ENCODE measurements at places on chromosomes 12 and 14.

DNA sequence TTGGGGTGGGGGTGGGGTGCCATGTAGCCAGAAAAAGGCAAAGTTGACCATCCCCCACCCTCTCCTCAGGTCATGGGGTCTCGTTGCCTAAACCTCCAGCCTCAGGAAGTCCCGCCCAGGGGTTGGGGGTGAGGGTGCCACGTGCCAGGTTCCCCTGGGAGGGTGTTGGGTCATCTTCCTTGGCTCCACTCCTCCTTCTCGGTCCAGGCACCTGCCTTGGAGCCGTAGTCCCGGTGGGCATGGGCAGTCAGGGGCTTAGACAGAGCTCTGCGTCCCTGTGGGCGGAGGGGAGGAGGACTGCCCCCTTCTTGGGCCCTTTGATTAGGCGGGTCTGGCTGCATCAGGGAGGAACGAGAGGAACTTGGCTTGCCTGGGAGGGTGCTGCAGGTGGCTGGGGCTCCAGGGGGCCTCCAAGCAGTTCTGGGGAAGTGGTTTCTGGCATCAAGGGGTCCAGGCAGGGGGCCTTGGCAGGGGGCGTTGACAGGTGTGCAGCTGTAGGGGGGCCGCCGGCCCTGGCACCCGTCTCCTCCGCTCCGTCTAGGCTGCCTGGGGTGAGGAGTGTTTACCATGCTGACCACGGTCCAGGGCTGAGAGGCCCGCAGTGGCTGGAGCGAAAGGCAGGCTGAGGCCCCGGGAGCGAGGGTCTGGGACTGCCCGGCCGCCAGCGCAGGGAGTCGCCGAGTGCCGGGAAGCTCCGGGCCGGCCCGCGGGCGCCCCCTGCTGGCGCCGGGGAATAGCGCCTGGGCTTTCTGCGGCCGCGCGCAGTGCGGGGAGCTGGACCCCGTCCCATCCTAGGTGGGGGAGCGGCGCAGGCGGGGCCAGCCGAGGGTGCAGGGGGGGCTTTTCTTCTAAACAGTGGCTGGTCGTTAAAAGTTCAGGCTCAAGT, 7.9 kb downstream of the SETD1B start:
- DNase-seq: peak; percentile 69

GRCh38 chr12:25384893-25385248, 134.1 kb upstream of the KRAS start:
- peak; percentile 28 for DNase-seq

- DNase-seq: no peak
These were observed 223.1 kb downstream of the RAD51B start for GRCh38 chr14:68042586-68043210.

- no peak for DNase-seq
These were observed 36.8 kb upstream of the ALG10B start for GRCh38 chr12:38279756-38280155.

DNA sequence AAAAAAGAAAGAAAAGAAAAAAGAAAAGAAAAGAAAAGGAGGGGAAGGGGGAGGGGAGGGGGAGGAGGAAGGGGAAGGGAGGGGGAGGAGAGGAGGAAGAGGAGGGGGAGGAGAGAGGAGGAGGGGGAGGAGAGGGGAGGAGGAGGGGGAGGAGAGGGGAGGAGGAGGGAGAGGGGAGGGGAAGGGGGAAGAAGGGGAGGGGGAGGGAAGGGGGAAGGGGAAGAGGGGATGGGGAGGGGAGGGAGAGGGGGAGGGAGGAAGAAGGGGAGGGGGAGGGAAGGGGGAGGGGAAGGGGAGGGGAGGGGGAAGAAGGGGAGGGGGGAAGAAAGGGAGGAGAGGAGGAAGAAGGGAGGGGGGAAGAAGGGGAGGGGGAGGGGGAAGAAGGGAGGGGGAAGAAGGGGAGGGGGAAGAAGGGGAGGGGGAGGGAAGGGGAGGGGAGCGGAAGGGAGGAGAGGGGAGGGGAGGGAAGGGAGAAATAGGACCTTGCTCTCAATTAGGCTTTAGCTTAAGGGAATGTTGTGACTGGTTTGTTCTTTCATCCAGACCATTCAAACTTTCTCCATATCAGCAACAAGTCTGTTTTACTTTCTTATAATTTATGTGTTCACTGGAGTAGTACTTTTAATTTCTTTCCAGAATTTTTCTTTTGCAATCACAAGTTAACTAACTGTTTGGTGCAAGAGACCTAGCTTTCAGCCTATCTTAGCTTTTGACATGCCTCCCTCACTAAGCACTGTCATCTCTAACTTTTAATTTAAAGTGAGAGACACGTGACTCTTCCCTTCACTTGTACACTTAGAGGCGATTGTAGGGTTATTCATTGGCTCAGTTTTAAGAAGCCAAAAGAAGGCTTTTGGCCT, 76.5 kb upstream of the EGLN3 start:
- no peak for DNase-seq

GRCh38 chr12:45732936-45733335, 3.4 kb downstream of the ARID2 start:
- DNase-seq: peak; percentile 25

DNA sequence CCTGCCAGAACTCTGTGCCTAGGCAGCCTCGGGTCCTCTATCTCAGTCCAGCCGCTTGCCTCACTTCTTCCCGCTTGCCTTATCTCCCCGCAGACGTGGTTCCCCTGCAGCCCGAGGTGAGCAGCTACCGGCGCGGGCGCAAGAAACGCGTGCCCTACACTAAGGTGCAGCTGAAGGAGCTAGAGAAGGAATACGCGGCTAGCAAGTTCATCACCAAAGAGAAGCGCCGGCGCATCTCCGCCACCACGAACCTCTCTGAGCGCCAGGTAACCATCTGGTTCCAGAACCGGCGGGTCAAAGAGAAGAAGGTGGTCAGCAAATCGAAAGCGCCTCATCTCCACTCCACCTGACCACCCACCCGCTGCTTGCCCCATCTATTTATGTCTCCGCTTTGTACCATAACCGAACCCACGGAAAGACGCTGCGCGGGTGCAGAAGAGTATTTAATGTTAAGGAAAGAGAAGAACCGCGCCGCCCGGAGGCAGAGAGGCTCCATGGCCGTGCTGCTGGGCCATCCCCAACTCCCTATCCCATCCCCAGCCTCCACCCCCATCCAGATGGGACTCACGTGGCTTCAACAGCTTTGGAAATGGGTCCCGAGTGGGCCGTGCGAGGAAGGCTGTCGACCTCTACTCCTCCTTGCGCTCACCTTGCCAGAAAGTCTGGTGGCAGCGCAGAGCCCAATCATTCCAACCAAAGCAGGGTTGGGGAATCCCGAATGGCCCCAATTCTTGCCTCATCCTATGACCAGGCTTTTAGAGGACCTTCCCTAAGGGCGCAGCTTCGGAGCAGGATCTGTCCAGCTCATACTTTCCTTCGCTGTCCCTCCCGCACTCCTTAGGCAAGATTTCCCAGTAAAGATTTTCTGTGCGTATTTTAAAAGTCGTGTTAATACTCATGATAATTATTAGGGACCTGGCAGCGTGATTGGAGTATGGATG, 6.5 kb downstream of the HOXC13 start:
- DNase-seq: no peak

- peak; percentile 2 for DNase-seq
These were observed 622 bp downstream of the TECPR2 start for GRCh38 chr14:102363182-102363943.

- DNase-seq: no peak
These were observed 201.6 kb upstream of the NOS1 start for GRCh38 chr12:117563007-117563406.

- no peak for DNase-seq
These were observed 381.3 kb downstream of the TMTC2 start for GRCh38 chr12:83067981-83068380.

GRCh38 chr12:106106892-106107291, 31.9 kb downstream of the NUAK1 start:
- DNase-seq: no peak

GRCh38 chr14:61231810-61232209, 49.3 kb downstream of the TMEM30B start:
- no peak for DNase-seq

GRCh38 chr12:111260732-111261131, 108.2 kb downstream of the PHETA1 start:
- no peak for DNase-seq

GRCh38 chr14:87852107-87852506, 140.9 kb downstream of the GALC start:
- no peak for DNase-seq

- no peak for DNase-seq
These were observed 324.1 kb upstream of the FLRT2 start for GRCh38 chr14:85205875-85206274.

DNA sequence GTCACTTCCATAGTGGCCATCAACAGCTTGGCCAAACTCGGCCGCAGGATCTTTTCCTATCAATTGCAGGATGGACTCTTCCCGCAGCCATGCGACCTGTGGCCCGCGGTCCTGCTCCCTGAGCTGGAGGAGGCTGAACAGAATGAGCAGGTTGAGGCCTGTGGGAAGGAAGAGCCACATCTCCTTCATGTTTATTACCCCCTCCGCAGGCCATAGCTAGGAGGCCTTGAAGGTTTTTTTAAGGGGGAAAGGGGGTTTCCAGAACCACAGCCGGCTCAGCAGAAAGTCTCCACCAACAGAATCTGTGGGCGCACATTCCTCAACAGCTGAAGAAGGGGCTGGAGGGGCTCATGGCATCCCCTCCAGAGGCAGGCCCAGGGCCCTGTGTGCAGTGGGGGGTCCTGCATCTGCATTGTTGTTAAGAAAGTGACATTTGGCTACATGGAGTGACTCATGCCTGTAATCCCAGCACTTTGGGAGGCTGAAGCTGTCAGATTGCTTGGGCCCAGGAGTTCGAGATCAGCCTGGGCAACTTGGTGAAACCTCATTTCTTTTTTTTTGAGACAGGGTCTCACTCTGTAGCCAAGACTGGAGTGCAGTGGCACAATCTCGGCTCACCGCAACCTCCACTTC, 25.2 kb upstream of the PPP1R13B start:
- peak; percentile 36 for DNase-seq

DNA sequence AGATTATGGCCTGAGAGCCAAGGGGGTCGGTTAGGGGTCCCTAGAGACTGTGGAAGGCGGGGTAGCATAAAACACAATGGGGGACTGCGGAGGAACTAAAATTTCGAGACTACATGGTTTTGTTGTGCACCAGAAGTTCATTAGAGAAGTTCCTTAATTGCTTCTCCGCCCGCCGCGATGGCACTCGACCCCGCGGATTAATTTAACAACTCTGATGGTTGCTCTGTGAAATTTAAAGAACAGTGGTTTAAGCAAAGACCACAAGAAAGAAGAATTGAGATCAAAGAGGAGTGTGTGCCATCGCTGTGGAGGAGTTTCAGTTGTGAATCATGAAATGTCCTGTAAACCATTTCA, 1.4 kb upstream of the CCDC88C start:
- peak; percentile 79 for DNase-seq

GRCh38 chr14:101499080-101499479, 62.2 kb upstream of the DIO3 start:
- no peak for DNase-seq

DNA sequence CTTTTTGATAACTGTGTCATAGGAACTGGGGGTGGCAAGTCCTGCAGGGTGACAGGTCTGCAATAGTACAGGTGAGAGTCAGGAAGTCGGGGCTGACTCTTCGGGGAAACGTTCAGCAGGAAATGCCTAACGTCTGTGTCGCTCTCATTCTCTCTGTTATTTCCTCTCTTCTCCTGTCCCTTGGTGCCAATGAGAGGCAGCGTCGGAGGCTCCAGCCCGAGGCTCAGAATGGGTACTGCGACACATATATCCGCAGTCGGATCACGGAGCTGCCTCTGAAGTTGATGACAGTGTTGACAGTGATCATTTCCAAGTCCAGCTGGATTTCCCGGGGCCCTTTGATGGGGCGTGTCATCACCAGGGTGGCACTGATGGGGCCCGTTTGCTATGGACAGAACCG, 2.7 kb upstream of the TC2N start:
- peak; percentile 89 for DNase-seq

GRCh38 chr12:29533815-29534489, 36.5 kb upstream of the OVCH1 start:
- DNase-seq: no peak

DNA sequence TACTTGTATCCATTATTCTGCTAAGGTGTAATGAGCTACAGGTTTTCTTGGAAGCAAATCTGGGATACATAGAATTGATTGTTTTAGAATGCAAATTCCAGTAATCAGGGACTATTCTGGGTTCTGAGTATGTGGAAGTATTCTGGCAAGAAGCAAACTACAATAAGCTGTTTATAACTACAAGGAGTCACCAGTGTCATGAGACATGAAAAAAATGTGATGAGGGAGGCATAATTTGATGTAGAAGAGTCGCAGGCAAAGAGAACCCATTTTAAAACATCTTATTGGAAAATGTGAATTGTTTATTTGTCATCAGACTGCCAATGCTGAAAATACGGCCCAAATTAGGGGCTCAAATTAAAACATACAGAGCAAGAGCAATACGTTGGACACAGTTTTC, 321.8 kb upstream of the E2F7 start:
- DNase-seq: no peak

DNA sequence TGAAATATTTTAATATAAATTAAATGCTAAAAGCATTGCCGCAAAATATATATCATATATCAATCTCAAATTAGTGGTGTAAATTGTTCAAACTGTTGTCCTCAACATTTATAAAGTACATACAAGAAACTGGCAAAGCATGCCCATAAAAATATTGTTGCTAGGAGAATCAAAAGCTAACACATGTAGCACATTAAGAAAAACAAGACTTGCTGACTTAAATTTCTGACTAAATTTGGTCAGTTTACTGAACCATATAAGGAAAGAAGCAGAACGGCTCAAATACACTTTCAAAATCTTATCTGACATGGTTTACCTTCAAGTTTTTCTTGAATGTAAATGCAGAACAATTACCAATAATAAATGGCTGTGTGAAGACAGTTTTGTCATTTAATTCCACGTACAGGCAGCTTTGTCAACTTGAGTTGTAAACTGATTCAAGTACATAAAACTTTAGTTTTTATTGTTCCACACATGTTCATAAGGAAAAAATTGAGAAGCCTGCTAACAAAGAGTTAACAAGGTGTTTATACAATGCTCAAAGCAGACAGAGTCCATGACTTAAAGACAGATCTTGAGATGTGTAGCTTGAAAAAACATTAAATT, 50.4 kb downstream of the PPP1R12A start:
- DNase-seq: no peak

GRCh38 chr12:74259199-74259598, 278.4 kb upstream of the ATXN7L3B start:
- DNase-seq: no peak

- no peak for DNase-seq
These were observed 48.5 kb upstream of the ARHGAP5 start for GRCh38 chr14:32028599-32028998.

DNA sequence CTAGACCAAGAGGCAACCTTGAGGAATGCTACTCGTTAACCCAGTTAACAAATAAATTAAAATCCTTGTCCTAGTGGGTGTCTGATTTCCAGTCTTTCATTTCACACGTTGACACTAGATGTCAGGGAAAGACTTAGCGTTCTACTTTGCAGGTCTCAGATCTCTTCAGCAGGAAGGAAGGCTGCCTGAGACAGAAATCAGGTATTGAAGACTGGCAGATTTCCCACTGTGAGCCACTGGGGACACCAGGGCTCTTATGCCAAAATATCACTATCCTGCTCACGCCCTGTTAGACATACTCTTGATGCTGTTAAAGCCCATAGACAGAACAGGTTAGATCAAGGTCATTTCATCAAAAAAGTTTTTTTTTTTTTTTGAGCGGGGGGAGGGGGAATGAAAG, 33.0 kb downstream of the EMP1 start:
- DNase-seq: no peak
